Cerebellum (tissue), 4 donors: ENCODE measurements at places on chromosomes 2 and 18.
A peak's percentile ranks its signal among the peaks of the same experiment; 100 is the strongest.

DNA sequence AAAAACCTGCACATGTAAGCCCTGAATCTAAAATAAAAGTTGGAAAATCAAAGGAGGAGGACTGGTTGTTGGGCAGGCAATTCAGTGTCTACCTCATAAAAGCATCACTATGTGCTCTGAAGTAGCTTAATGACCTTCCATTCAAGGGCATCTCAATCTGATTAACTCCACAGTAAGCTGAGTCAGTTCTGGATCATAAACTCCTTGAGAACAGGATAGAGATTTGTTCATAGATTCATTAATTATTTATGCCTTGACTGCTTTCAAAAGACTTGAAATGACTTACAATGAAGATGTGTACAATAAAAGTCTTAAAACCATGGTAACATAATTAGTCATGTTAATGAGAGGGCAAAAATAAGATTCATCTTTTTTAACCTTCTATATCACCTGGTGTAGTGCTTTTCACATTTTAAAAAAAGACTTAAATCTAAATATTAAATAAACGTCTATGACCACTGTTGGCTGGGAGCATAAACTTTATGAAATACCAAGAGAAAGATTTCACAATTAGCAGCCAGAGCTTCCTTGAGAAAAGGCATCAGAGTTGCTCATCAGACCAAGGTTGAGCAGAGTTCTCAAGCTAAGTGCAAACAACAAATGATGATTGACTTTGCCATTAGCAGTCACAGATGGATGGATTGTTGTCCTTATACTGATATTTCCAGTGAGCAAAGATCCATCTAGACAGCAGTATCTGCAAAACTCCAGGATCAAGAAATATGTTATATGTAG lies 237.3 kb upstream of the THUMPD2 start:
- DNase-seq, result no peak

- no peak for DNase-seq
Measured at GRCh38 chr2:62477573-62477972, 28.4 kb downstream of the TMEM17 start.

DNA sequence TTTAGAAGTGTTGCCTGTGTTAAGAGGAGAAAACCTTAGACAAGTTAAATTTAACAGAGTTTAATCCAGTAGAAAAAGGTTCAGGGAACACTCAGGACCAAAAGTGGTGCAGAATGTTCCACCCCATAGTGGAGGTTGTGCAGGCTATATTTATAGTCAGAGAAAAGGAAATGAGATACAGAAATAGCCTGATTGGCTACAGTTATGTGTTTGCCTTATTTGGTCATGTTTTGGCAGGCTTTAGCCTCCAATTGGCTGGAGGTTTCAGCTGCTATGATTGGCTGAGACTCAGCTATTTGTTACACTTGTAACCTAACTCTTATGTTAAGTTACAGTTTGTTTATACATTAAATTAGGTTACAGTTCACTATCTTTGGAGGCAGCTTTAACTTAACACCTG lies 4.2 kb downstream of the STAMBP start:
- DNase-seq, result peak; percentile 7

GRCh38 chr2:157085522-157085921 lies 172.0 kb upstream of the GALNT5 start:
- no peak for DNase-seq
